ENCODE measurements at places on chromosomes 16 and 17.

DNA sequence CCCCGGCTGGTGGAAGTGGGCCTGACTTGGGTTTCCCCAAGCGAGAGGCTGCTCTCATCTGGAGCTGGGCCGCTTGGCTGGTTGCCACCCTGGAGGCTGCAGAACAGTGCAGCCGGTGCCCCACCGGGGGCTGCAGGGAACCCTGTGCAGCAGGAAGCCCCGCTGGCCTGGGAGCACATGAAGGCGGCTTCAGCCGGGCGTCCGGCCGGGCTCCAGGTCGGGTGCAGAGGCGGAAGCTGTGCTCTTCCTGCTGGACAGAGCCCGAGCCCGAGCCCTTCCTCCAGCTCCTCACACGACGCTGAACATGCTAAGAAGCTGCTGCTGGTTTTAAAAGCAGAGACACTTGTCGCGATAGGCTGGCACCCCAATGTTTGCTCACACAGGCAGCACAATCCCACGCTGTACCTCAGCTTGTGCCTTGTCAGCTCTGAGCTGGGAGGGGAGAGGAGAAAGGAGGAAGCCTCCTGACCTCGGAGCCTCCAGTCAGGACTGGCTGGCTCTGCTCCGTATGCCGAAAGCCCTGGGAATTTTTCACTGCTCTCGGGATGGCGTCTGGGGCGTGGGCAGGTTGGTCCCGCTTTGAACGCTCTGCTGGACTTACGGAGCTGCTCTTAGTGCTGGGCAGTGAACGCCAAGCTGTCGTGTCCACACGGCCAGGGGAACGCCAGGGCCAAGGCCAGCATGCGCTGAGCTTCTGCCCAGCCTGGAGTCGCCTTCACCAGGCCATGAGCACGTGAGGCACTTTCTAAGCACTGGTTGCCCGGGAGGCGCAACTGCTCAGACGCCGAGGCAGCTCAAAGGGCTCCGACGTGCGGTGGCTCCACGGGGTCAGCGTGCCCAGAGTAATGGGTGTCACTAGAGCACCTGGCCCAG is 8.8 kb downstream of the CDK5R1 start:
- H3K27me3 ChIP-seq, result no peaks in the 10 kb centered on the region
- H3K27ac ChIP-seq, result no peak overlapping the region
- H3K4me3 ChIP-seq, result no peak overlapping the region
- H3K4me1 ChIP-seq, result peaks cover 10% of the 10 kb centered on the region
- no peak for DNase-seq

DNA sequence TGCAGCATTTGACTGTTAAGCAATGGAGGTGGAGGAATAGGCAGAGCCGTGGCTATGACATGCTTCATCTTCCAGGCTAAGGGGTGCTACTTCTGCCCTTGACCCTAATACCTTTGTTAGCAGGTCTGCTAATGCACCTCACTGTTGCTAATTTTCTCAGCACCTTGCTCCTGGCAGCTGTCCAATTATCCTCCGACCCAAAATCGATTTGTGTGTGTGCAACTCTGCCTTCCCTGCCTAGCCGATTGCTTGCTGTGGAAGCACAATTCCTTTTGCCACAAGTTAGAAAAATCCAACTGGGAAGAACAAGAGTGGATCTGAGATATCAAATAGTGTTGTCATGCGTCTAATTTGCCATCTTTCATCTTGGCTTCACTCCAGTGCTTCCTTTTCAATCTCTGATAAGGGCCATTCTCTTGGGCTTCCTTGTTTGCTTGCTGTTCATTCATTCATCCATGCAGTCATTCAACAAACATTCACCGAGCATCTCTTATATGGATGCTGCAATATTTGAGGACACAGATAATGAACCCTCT is 422.8 kb downstream of the RBFOX1 start:
- DNase-seq, result no peak
- no peaks in the 10 kb centered on the region for H3K27me3 ChIP-seq
- no peak overlapping the region for H3K27ac ChIP-seq

GRCh38 chr16:86099326-86099725 is 200.4 kb downstream of the IRF8 start:
- H3K27ac ChIP-seq, result no peak overlapping the region
- no peaks in the 10 kb centered on the region for H3K27me3 ChIP-seq
- DNase-seq, result no peak
- H3K4me3 ChIP-seq, result no peak overlapping the region
- H3K4me1 ChIP-seq, result no peaks in the 10 kb centered on the region

GRCh38 chr16:80604600-80605355 is 64.0 kb downstream of the DYNLRB2 start:
- H3K36me3 ChIP-seq, result no peaks in the 10 kb centered on the region
- H3K27ac ChIP-seq, result no peak overlapping the region
- H3K4me3 ChIP-seq, result no peak overlapping the region
- no peaks in the 10 kb centered on the region for H3K27me3 ChIP-seq
- no peaks in the 10 kb centered on the region for H3K4me1 ChIP-seq

GRCh38 chr17:40297511-40297910 is 9.8 kb downstream of the CDC6 start:
- H3K4me1 ChIP-seq, result peaks cover 10% of the 10 kb centered on the region
- no peaks in the 10 kb centered on the region for H3K27me3 ChIP-seq
- H3K36me3 ChIP-seq, result no peaks in the 10 kb centered on the region
- H3K27ac ChIP-seq, result no peak overlapping the region
- no peak overlapping the region for H3K4me3 ChIP-seq
- DNase-seq, result no peak

- H3K27ac ChIP-seq, result no peak overlapping the region
- no peaks in the 10 kb centered on the region for H3K4me1 ChIP-seq
- no peaks in the 10 kb centered on the region for H3K27me3 ChIP-seq
- no peaks in the 10 kb centered on the region for H3K36me3 ChIP-seq
Observed at GRCh38 chr17:50027172-50027880, 28.6 kb upstream of the ITGA3 start.

GRCh38 chr16:89192956-89193575 is 7.3 kb downstream of the SLC22A31 start:
- H3K4me1 ChIP-seq, result no peaks in the 10 kb centered on the region
- no peaks in the 10 kb centered on the region for H3K36me3 ChIP-seq
- peak; percentile 77 for DNase-seq
- peak overlapping the region; percentile 13 for H3K4me3 ChIP-seq

- no peaks in the 10 kb centered on the region for H3K36me3 ChIP-seq
- peak overlapping the region; percentile 56 for H3K4me3 ChIP-seq
- peaks cover 16% of the 10 kb centered on the region for H3K4me1 ChIP-seq
- DNase-seq, result peak; percentile 20
Observed at GRCh38 chr16:66948134-66948836, 12.8 kb upstream of the CES3 start.

GRCh38 chr16:80503107-80503506 is 37.7 kb upstream of the DYNLRB2 start:
- H3K36me3 ChIP-seq, result no peaks in the 10 kb centered on the region
- DNase-seq, result no peak
- no peak overlapping the region for H3K4me3 ChIP-seq
- H3K27me3 ChIP-seq, result no peaks in the 10 kb centered on the region

DNA sequence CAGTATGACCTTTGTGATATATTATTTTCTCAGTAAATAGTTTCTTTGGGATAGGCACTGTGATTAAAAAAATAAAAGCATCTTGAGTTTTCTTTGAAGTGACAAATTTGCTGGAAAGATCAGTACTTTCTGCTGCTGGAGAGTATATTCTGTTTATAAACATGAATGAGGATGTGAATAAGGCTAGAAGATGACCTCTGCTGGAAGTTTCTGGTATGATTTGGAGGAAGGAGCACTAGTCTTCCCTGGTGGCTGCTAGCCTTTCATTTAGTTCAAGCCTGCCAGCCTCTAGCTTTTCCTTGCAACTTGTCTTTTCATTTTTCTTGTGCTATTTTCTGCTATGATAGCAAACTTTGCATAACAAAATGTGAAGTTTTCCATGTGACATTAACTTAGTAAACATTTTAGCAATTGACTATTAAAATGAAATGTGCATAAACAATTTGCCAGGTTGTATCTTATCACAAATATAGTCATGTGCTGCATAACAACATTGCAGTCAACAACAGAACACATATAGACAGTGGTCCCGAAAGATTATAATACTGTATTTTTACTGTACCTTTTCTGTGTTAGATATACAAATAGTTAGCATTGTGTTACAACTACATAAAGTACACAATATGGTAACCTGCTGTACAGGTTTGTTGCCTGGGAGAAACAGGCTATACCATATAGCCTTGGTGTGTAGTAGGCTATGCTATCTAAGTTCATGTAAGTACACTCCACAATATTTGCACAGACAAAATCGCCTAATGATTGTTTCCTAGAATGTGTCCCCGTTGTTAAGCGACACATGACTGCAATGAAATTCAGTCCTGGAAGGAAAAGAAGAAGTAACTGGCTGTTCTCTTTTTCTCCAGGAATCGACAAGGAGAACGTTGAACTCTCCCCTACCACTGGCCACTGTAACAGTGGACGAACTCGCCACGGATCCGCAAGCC is 18.1 kb upstream of the RAB11FIP4 start:
- no peak for DNase-seq
- H3K27ac ChIP-seq, result no peak overlapping the region

DNA sequence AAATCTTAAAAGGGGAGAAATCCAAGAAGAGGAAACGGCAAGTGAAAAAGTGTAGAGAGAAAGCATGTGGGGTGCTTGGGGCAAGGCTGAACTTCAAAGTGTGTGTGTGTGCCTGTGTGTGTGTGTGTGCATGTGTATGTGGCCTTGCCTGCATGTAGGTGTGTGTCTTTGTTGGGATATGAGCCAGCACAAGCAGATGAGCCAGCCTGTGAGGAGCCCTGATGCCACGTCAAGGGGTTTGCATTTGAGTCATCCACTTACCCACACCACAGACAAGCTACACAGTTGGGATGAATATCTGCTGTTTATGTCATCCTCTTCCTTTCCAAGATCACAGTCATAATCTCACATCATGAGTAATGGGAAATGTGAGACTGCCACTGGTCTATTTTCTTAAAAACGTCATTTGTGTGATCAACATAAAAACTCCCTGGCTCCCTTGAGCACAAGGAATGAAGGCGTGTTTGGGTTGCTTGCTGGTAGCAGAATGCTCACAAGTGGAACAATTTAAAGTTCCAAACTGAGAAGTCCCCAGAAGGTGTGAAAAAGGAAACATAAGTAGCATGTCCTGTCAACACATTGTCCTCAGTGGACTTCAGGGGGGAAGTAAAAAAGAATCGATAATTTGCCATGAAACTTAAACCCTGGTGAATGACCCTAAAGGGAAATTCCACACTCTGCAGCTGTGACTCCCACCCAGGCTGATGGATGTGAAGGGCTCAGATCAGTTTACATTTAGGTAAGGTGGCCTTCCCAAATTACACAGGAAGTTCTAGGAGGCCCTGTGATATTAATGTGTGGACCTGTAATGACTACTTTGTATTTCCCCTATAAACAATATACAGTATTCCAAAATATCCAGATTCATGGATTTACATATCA is 14.7 kb downstream of the KCTD19 start:
- H3K36me3 ChIP-seq, result no peaks in the 10 kb centered on the region
- no peaks in the 10 kb centered on the region for H3K4me1 ChIP-seq
- H3K27ac ChIP-seq, result no peak overlapping the region
- DNase-seq, result no peak

DNA sequence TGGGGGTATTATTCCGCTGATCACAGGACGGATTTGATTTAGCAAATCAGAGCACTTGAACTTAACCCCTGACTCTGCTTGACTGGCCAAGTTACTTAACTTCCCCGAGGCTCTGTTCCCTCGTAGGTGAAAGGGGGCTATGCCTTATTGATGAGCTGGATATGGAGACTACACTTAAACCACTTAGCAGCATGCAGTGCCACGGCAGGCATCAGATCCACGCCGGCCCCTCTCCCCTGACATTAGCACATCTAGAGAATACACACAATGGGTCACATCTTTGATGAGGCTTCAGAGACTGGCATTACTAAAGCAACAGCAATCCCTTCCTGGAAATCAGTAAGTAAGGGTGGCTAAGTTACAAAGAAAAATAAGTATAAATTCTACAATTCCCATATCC is 71.0 kb downstream of the ABCC12 start:
- H3K36me3 ChIP-seq, result no peaks in the 10 kb centered on the region
- no peak overlapping the region for H3K27ac ChIP-seq
- no peak for DNase-seq
- no peak overlapping the region for H3K4me3 ChIP-seq

DNA sequence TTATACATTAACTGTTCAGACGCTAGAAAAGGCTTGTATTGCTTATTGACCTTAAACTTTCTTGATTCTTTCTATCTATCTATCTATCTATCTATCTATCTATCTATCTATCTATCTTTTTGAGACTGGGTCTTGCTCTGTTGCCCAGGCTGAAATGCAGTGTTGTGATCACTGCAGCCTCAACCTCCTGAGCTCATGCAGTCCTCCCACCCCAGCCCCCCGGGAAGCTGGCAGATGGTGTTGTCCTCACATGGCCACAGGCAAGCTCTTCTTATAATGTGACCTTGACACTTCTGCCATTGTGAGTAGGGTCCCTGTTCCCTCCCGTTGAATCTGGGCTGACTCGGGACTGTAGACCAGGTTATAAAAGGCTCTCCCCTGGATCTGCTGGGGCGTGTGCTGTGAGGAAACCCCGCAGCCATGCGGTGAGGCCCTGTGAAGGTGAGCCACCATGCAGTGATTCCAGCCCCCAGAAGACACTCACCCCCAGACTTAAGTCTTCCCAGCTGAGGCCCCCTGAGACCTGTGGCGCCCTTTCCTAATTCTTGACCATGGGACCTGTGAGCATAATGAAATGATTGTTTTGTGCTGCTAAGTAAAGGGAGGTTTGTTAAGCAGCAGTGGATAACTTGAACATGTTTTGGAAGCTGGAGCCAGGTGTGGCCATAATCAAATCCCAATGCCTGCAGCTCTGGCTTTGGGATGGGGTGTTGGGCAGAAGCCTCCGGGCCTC is 54.3 kb downstream of the RPTOR start:
- no peaks in the 10 kb centered on the region for H3K27me3 ChIP-seq
- H3K27ac ChIP-seq, result no peak overlapping the region
- DNase-seq, result no peak
- H3K4me1 ChIP-seq, result no peaks in the 10 kb centered on the region
- no peak overlapping the region for H3K4me3 ChIP-seq

DNA sequence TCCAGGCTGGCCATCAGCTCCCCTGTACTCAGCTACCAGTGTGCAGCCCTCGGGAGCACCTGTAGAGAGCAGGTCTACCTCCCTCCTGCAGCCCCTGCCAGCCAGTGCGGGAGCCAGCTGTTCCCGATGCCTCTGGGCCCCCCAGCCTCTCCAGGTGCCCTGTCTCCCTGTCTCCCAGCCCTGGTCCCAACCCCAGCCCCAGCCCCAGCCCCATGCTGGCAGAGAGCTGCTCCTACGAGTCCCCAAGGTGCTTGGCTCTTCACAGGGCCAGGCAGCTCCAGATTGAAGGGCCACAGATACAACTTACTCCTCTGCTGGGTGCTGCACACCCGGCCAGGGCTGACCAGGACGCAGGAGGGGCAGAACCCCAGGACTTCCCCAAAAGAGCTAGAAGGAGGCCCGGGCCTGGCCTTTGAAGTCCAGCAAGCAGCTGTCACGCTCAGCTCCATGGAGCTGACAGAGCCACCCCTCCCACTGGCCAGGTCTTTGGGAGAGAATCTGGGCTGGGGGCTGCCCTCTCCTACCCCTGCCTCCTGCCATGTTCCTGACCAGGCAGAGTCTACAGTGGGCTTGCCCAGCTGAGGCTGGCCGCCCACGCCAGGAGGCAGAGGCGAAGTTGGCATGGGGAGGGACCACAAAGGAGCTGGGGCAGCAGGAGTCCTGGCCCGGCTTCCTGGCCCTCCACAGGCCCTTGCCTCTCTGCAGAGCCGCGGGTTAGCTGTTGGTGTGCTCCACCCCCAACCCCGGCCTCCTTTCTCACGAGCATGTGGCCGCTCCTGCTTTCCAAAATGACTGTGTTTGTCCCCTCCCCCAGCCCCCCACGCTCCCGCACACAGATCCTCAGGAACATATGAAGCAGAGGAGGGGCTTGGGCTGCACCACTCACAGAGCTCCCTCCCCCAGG is 9.5 kb upstream of the ADAM11 start:
- no peaks in the 10 kb centered on the region for H3K36me3 ChIP-seq
- H3K27ac ChIP-seq, result no peak overlapping the region
- DNase-seq, result peak; percentile 37

GRCh38 chr17:45115871-45116270 is 16.4 kb downstream of the PLCD3 start:
- H3K27ac ChIP-seq, result no peak overlapping the region
- no peaks in the 10 kb centered on the region for H3K27me3 ChIP-seq
- no peak for DNase-seq

Data from testis (tissue), 5 donors.